ENCODE measurements at places on chromosomes 2 and 18.

- no peak for DNase-seq
Observed at GRCh38 chr18:23391156-23391555, 61.9 kb upstream of the RIOK3 start.

DNA sequence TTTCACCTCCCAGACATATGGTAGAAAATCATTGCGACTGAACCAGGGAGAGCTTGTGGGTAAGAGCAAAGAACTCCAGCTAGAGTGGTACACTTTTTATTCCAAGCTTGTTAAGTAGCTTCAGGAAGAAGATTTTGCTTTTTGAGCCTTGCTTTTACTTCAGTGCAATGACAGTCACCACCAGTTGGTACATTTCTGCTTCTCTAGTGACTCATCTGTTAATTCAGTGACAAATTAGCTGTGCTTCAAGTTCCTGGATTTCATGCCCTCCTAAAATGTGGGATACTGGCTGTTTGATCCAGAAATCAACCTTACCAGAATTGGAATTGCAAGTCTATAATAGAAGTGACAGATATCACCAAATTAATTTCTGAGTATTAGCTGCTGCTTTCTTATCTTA, 117.6 kb upstream of the TTN start:
- DNase-seq = no peak

- no peak for DNase-seq
Observed at GRCh38 chr2:222751821-222752719, 80.6 kb downstream of the MOGAT1 start.

GRCh38 chr2:198917926-198918720, 539.6 kb downstream of the SATB2 start:
- DNase-seq = no peak

GRCh38 chr18:36535202-36535935, 237.9 kb downstream of the FHOD3 start:
- no peak for DNase-seq

- DNase-seq = no peak
Observed at GRCh38 chr18:2027756-2028155, 543.5 kb downstream of the METTL4 start.

DNA sequence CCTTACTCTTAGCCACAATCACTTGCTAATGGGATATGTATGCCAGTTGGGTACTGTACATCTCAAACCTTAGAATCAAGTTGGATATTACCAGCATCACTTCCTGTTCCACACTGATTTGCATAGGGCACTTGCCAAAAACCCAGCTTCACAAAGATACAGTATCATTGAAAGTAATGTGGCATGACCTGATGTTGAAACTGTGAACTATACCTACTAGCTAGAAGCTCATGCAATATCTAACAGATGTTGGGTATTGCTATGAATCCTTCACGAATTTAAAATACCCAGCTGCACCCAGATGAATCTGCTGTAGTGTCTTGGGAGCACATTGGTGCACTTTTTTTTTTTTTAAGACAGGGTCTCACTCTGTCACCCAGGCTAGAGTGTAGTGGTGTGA, 6.5 kb upstream of the STAMBP start:
- DNase-seq = no peak

- no peak for DNase-seq
Observed at GRCh38 chr2:225468131-225468530, 68.6 kb downstream of the NYAP2 start.

DNA sequence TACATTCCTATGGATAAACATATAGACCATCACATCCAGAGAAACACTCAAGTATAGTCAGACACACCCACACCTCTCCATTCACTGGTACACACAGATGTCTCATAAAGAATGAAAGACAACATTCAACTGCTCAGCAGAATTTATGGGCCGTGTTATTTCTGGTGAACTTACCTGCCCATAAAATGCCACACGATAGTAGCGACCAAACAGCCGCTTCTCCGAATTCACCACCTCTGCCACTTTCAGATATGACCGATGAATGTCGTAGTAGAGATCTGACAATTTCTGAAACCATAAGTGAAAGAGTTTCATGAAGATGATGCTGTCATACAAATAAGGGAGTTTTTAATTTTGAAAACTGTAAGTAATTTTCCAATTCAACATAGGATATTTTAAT, 70.7 kb upstream of the CCDC195 start:
- DNase-seq = no peak

- no peak for DNase-seq
Observed at GRCh38 chr2:149814049-149814448, 226.5 kb upstream of the MMADHC start.

GRCh38 chr2:19759880-19760279, 141.9 kb downstream of the TTC32 start:
- no peak for DNase-seq
